Right lung (tissue), 10 donors: ENCODE measurements at places on chromosomes 2 and 18. TPM values are rescaled to one million over a fixed set of nuclear protein-coding genes. Genes with fewer than 3 reads are reported as not detected.
A peak's percentile ranks its signal among the peaks of the same experiment; 100 is the strongest.

DNA sequence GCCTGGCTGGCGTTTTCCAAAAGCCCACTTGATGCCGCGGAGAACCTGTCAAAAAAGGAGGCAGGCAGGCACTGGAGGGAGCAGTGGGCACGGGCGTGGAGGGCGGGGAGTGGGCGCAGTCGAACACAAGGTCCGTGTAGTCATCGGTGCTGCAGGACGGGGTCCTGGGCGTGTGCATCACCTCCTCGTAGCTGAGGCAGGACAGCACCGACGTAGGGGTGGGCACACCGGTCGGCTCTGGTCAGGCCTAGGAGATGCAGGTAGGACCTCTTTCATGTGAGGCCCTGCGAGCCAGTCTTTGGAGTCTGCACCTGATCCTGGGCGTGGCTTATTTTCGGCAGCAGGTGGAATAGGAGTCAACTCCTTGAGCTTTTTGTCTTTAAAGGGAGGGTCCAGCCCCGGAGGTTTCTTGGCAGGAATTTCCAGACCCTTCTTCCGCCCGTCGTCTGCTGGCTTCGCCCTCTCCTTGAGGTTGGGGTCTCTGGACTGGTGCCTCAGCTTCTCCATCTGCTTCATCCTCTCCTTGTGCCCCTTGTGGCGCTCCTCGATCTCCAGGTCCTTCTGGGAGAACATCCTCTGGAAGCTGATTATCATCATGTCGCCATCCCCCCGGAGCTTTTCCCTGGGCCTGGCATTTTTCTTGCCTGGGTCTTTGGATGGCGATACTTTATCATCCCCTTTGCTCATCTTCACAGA lies 892.5 kb upstream of the LRRTM1 start:
- no peak for DNase-seq

Gene FAP
- 39.7 TPM for polyA plus RNA-seq

GRCh38 chr2:139529080-139529479 lies 748.9 kb upstream of the NXPH2 start:
- DNase-seq = peak; percentile 2

- peak; percentile 94 for DNase-seq
Observed at GRCh38 chr2:18741895-18742732, 152.7 kb upstream of the NT5C1B start.

DNA sequence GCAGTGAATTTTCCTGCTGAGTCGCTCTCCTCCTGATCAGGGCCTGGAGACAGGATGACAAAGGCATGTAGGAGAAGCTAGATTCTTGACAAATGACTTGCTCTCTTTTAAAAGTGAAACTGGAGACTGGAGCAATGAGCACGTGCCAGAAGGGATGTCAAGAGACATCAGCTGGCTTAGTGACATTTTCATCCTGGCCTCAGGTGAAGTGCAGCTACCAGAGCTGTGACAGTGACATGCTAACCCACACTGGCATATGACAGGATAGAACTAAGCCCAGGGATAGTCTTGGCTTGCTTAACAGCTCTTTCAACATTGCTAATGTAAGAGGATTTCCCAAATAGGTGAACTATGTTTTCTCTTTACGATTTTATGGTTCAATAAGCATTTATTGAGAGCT lies 757.5 kb upstream of the DDX18 start:
- DNase-seq = no peak

GRCh38 chr18:34977838-34978532 lies 63.2 kb upstream of the MAPRE2 start:
- DNase-seq = no peak

Gene SLC8A1
- 5.4 TPM for polyA plus RNA-seq

Gene SIX3
- not detected for polyA plus RNA-seq

GRCh38 chr2:159074605-159075004 lies 106.2 kb downstream of the TANC1 start:
- no peak for DNase-seq

DNA sequence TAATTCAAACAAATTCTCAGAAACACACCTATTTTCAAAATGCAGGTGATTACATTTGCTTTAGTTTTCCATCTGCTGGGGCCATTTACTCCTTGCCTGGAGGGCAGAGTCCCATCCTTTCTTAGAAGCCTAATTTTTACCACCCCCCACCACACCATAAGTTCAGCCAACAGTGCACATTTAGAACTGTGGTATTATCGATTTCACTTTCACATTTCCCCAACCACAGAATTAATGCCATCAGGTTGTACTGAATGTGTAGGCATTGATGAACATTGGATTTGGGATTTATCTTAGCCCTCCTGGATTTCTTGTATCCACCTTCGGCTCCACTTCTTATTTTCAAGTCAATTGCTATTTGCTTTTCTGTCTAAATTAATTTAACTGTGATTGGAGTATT lies 4.5 kb downstream of the SCYGR3 start:
- no peak for DNase-seq

DNA sequence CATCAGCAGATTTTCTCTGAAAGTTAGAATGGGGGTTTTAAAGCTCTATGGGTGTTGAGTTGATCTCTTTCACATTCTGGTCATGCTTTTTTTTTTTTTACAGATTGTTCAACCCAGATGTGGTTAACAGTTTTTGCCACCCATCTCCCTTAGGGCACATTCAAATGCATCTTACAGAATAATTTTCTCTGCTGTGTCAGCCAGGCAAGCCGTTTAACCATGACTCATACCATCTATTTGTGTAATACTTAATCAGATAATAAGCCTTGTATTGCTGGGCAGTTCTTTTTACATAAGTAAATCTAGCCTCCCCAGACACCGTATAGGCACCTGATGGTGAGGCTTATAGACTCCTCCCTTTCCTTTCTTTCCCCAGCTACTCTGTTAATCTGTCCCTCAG lies 62.0 kb downstream of the TGIF1 start:
- DNase-seq = no peak

Gene SLC30A3
- 0.51 TPM for polyA plus RNA-seq

DNA sequence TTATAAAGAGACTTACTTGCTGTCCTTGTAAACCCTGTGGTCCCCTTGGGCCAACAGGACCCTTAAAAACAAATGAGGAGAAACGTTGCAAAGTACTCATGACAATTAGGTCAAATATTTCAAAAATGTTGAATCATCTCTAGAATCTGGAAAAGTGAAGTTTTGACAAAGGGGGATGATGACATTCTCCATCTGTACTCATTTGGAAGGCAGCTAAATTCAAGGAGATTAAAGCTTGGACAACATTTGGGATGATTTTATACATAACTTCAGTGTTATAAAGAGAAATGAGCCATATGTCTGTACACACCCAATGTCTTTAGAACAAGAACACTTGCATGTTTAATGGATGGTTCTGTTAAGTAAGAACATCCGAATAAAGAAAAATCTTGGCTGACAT lies 92.9 kb downstream of the COL5A2 start:
- DNase-seq = peak; percentile 61

Gene SERPINB12
- not detected for polyA plus RNA-seq

- no peak for DNase-seq
Observed at GRCh38 chr2:100796499-100797100, 23.3 kb upstream of the NPAS2 start.

DNA sequence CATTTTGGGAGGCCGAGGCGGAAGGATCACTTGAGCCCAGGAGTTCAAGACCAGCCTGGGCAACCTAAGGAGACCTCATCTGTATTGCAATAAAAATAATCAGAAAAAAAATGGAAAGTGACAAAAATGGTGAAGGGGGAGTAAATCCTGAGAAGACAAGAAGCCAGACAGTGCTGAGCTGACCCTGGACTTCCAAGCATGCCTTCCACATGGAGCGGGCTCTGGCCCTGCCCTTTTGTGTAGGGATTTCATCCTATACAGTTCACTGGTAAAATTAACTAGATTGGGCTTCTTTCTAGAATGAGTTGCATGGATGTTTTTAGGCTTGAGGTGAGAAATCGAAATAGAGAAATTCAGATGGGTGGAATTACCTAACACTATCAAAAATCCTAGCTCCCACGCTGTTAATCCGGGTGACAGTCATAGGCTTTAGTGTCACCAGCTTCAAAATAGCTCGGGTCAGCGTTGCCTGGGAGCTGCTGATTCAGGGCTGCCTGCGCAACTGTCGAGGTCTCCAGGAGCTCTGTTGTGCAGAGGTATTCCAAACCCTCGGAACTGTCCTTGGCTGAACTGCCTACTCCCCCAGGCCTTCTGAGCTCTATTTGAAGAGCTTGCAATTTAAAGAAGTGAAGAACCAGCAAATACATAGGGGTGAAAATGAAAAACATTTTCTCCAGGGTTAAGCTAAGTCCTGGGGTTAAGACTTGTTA lies 21.5 kb upstream of the ZNF532 start:
- DNase-seq = no peak

DNA sequence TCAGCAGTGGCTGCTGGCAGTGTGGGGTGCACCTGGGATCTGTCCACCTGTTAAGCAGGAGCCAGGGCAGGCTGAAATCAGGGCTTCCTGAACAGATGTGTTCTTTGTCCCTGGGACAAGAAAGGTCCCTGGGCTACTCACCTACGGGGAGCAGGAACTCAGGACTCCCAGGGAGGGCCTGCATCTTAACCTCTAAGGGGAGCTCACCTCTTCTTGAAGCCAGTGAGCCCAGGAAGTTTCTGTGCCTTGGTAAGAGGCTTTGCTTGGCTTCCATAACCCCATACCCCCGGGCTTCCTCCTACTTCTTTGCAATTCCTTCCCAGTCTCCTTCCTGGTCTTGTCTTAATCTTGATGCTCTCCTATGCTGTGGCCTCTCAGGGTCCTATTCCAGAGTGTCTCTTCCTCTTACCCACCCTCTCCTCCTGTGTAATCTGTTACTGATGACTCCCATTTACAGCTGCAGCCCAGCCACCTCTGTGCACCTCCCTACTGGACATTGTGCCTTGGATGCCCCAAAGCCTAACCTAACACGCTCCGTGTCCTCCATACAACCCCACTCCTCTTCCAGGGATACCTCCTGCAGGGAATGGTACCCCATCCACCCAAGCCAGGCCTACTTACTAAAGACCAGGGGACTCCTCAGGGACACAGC lies 55.7 kb upstream of the MAPRE3 start:
- DNase-seq = no peak

- no peak for DNase-seq
Observed at GRCh38 chr2:62871506-62871905, 166.0 kb downstream of the EHBP1 start.

Gene PROKR1
- polyA plus RNA-seq = 0.05 TPM

Gene TGIF1
- polyA plus RNA-seq = 78.9 TPM

DNA sequence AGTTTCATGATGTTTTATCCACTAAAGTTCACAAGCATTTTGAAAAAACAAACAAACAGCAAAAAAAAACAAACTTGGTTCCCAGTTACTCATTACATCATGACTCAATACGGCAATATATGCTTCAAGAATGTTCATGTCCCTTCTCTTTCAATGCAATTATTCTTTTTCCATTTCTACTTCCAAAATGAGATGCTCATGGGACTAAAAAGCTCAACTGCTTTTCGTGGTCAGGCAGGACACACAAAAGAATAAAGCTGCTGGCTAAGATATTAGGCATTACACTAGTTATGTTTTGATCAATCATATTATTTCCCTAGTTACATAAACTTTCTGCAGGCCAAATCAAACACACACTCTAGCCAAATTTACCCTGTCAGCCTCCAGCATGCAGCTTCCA lies 301.3 kb downstream of the EPHA4 start:
- no peak for DNase-seq

Gene RNF144A
- polyA plus RNA-seq = 31.4 TPM

DNA sequence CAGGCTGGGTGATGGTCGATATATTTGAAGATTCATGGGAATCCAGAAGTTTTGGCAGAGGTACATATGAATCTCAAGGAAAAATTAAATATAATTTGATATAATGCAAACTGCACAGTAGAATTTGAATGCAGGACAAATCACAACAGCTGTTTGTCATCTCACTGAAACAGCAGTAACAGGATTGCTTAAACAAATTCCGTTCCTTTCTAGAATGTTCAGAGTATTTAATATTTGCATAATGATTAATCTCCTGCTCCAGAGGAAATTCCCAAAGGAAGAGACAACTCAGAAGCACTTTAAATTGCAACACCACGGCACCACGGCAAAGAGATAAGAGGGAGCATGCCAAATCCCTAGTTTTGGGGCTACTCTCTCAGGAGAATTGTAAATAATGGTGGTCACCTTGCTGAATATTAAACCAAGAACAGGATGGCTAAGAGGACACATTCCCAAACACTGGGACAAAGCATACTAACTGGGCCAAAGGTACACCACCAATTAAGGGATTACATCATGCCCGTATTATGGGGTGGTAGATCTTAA lies 67.8 kb upstream of the MAP4K3 start:
- DNase-seq = peak; percentile 52

Gene NDC80
- 17.9 TPM for polyA plus RNA-seq

DNA sequence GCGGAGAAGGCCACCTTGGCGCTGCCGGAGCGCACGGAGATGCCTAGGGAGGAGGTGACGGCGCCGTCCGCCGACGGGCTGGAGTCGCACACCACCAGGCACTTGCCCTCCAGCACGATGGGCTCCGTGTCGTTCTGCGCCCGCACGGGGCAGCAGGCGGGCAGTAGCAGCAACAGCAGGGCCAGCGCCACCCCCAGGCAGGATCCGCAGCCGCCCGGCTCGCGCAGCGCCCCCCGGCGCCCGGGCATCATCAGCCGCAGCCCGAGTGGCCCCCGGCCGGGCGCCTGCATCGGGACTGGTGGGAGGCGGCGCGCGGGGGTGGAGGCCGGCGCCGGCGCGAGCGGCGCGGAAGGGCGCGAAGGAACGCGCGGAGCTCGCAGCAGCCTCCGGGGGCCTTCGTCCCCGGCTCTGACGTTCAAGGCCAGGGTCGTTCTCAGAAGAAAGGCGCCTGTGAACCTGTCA lies 2.2 kb downstream of the CBLN2 start:
- DNase-seq = no peak

DNA sequence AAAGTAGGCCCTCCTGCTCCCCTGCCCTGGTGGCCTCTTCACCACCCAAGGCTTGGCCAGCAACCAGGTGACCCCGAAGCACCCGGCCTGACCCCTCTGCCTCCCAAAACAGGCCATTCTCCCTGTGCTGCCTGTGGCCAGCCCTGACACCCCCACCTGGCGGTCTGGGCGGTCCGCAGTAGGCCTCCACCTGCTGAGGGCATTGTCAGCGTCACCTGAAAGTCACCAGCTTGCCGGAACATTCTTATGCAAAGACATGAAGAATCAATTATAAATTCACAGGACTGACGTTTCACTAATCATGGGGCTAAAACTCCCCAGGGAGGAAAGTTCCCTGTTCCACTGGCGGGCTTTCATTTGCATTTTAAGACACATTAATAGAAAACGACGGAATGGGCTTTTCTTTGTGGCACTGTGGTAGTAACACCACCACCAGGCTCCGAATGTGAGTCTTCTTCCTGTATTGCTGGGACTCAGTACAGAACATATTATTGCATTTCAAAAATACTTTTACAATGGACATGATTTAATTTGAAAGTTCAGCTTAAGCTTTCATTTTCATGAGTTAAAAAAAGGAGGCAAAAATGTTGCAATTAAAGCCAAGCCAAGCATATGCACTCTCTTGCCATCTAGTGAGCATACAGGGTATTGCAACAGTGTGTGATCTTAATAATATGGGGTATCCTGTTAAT lies 57.4 kb downstream of the ADI1 start:
- DNase-seq = peak; percentile 52
